Tibial artery (tissue), 4 donors: ENCODE measurements at places on chromosomes 16 and 17.
A peak's percentile ranks its signal among the peaks of the same experiment; 100 is the strongest.

DNA sequence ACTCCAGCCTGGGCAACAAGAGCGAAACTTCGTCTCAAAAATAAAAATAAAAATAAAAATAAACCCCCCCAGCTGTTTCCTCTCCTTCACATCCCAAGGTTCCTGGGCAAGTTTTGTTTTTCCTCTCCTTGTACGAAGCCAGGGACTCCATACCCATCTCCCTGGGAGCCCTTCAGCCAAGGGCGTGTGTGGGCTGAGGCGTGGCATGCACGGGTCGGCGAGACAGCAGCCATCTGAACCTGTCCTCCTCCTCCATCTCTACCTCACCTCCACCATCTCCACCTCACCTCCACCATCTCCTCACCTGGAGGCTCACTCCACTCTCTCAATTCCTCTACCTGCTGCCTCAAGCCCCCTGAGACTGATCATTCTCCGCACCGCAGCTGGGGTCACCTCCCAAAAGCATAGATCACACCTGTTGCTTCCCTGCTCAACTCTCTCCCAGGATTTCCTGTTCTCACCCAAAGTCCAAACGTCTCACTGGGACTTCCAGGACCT, 16.9 kb downstream of the AANAT start:
- no peak for DNase-seq

- DNase-seq: no peak
Measured at GRCh38 chr17:71467719-71468118, 653.1 kb upstream of the SOX9 start.

DNA sequence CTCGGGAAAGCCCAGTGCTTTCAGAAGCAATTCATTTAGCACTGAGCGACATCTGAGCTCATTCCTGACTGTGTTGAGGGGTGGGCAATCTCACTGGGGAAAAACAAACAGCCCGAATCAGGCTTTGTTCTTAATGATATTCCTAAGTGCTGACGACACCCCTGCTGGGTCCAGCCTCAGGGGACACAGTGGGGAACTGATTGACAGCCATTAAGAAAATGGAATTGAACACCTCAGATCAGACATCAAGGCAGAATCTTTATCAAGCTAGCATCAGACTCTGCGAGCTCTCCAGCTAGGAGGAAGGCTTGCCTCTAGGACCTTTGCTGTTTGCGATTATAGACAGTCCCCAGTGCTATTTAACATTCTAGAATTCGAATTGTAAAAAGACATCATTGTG, 22.5 kb upstream of the LYRM9 start:
- DNase-seq: no peak

DNA sequence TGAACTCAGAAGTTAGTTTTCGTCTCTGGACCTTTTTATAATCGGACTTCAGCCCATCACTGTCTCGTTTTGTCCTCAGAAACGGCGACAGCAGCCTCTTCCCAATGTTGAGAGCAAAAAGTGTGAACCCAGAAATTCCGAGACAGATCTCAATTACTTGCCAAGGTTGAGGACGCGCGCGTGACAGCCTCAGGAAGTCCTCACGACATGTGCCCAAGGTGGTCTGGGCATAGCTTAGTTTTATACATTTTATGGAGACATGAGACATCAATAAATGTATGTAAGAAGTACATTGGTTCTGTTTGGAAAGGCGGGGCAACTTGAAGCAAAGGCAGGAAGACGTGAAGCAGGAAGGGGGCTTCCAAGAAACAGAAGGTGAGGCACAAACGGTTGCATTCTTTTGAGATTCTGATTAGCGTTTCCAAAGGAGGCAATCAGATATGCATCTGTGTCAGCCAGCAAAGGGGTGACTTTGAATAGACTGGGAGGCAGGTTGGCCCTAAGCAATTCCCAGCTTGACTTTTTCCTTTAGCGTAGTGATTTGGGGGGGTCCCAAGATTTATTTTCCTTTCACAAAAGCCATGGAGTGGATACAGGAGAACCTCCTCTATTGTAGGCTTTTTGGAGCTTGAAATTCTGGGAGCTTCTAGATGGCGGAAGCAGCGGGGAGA, 583 bp upstream of the ZNF747 start:
- no peak for DNase-seq

GRCh38 chr16:47888142-47888541, 267.7 kb downstream of the ABCC12 start:
- no peak for DNase-seq

DNA sequence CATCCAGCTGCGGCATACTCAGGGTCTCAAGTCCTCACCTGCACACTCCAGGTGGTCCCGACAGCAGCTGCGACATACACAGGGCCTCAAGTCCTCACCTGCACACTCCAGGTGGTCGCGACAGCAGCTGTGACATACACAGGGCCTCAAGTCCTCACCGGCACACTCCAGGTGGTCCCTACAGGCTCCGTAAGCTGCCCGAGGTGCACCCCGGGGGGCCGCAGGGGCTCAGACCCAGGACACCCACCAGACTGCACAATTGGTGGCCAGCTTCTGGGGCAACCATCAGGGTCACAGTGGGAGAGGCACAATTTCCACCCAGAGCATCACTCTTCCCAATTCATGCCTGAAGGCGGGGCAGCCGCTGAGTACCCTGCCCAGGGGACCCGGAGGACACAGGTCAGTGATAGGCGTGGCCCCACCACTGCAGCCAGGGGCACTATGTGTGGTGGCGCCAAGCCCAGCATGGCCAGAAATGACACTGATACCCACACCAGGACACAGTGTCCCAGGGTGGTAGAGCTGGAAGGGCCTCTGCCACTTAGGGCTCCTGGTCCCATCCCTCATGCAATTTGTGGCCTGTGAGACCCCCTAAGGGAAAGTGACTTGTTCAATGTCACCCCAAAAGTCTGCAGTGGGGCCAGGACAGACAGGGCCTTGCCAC, 57.5 kb upstream of the ZNF469 start:
- DNase-seq: no peak

- DNase-seq: no peak
Measured at GRCh38 chr17:82384051-82384729, 12.6 kb downstream of the UTS2R start.

DNA sequence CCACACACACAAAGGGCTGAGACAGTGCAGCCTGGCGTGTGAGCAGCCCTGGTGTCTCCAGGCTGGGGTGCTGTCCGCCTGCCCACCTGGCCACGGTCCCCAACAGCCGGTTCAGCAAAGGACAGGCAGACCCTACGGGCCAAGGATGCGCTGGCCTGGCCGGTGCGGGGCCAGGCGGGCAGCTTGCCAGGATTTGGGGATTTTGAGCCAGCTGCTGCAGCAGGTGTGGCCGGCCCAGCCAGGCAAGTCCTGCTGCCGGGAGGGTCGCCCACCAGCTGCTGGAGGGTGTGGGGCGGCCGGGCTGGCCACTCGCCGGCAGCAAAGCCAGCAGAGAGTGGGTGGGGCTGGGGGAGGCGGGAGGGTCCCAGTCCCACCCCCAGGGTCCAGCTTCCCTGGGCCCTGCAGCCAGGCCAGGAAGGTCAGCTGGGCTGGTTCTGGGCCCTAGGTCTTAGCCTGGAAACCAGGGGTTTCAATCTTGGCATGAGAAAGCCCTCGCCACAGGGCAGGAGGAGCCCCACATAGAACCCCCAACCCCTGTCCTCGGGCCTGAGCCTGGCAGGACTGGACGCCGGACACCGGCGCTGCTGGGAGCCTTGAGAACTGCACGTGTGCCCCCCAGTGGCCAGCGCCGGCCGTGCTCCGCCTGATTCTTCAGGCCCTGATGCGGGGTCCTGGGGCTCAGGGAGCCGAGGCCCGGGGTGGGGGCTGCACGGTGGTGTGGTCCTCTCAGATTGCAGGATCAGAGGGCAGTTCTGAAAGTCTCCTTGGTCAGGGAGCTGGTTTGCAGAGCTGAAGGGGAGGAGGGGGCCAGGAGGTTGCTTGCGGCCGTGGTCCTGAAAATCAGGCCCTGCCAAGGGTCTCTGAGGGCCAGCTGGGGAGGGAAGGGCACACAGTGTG, 17.6 kb upstream of the SSTR5 start:
- no peak for DNase-seq

DNA sequence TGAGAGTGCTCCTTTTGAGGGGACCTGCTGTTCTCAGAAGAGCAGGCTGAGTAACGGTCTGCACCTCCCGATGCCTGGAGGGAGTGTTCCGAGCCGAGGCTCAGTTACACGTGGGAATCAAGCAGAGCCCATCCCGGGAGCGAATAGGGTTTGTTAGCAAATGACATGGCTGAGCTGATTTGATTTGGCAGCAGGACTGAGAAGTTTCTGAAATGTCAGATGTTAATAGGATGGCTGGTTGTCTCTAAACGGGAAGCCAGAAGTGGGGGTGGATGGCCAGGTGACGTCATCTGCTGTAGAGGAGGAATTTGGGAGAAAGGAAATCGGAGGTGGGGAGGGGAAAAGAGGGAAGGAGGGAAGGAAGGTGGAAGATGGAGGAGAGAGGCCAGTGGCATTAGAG, 128.0 kb downstream of the RAP1GAP2 start:
- DNase-seq: no peak

DNA sequence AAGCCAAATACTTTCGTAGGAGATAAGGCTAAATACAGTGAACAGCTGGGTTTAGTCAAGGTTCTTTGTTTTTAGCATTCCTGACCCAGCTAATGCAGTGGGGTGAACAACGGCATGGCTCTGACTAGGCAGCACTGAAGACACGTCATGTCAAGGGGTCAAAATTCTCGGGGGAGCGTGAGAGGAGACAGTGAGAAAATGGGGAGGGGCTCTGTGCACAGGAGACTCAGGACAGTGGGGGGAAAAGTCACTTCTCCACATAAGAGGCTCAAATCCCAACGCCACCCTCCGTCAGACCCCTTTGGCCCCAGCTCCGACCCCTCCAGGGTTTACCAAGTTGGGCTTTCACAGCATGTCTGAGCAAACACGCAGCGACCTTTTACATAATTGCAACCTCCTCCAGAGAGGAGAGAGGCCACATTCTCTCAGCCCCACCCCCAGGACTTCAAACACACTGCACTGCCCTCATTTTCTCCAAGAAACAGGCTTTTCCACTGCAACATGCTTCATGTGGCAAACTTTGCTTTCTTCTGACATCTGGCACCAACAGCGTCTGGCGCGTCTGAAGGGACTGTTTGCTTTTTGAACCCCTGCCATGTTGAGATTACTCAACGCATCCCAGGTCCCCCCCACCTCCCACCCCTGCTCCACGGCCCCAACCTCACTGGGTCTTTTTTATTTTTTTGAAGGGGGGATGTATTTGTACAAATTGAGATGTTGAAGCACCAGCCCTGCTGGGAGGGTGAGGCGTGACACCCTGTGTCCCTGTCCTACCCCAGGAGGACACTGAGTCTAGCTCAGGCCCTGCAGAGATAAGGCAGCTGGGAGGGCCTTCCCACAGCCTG, 30.0 kb downstream of the AXIN2 start:
- peak; percentile 78 for DNase-seq

GRCh38 chr17:82202981-82203380, 9.7 kb downstream of the CCDC57 start:
- no peak for DNase-seq

DNA sequence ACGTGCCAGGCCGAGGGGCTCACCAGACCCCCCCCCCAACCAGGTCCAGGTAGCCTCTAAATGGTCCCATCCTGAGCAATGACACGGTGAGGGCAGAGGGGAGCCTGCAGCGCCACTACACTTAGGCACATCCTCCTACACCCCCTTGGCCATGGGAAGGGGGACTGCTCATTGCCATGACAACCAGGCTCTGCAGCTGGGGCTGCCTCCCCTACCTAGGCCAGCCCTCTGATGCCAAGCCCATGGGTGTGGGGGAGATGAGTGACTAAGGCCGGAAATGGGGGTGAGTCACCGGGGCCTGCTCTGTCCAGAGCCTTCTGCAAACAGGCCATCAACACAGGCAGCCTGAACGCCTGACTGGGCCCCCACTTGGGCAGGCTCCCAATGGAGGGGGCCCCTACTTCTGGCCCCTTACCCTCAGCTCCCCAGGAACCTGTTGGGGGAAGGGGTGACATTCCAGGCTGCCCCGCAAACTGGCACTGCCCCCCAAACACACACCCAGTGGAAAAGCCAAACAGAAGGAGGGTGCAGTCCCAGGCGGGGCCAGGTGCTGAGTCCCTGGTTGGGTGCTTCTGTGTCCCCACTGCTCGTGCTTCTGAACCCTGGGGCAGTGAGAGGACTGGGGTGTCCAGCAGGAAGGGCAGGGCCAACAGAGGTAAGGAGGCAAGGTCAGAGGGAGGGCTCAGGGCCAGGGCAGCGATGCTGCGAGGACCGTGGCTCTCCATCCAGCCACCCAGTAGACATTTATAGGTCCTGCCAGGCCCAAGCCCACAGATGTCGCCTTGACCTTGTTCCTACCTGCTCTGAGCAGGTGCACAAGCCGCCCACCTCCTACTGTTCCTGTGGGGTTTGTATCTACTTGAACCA, 8.2 kb downstream of the PLCD3 start:
- DNase-seq: peak; percentile 84

DNA sequence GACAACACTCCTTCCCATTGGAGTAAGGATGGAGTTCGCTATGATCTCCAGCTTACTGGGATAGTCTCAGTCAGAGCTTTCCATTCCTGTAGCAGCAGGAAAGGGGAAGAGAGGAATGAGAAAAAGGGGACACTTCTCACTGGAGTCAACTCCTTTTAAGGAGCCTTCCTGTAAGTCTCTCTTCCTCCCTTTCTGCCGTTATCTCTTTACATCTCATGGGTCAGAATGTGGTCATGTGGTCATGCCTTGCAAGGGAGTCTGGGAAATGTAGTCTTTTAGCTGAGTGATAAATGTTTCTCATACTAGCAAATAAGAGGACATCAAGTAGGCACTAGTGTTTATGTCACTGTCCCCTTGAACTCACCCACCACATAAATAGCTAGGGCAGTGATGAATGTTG, 227.3 kb downstream of the HAPSTR1 start:
- no peak for DNase-seq

GRCh38 chr17:40949418-40949817, 12.0 kb upstream of the KRT23 start:
- no peak for DNase-seq

GRCh38 chr17:51079049-51079448, 41.6 kb downstream of the SPAG9 start:
- no peak for DNase-seq

DNA sequence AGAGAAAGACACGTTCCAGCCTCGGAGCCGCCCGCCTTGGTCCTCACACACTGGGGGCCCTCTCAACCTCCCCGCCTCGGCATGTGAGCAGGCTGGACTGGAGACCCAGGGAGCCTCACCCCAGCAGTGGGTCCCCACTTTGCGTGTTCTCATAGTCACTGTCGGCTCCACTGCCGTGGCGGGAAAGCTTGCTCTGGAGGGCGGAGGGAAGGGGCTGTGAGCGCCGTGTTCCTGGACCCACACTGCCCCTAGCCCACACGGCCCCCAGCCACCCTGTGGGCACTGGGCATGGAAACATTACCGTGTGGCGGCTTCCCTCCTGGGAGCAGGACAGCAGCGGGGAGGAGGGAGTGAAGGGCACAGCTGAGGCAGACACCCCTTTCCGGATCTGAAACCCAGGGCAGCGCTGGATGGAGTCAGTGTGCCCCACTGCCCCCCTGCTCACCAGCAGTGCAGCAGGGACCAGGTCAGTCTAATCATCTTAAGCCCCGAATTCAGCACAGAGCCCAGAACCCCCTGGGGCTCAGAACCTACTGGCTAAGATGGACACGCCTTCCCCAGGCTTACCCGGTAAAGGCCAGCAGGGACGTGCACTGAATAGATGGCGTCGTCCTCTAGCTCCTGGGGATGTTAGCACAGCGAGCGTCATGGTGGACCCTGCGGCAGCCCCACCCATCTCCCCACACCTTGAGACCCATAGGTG, 7.2 kb downstream of the TP53I13 start:
- no peak for DNase-seq

- peak; percentile 87 for DNase-seq
Measured at GRCh38 chr17:81405411-81405872, 10.2 kb downstream of the BAHCC1 start.

- DNase-seq: no peak
Measured at GRCh38 chr17:61562287-61562686, 28.7 kb downstream of the NACA2 start.

GRCh38 chr16:4316108-4316863, 419 bp downstream of the GLIS2 start:
- no peak for DNase-seq

GRCh38 chr17:50095626-50096037, 481 bp downstream of the PDK2 start:
- DNase-seq: no peak
